Activated CD8-positive, alpha-beta memory T cell treated with anti-CD3 and anti-CD28 coated beads for 1 hour (primary cell): ENCODE measurements at places on chromosomes 4 and X.

DNA sequence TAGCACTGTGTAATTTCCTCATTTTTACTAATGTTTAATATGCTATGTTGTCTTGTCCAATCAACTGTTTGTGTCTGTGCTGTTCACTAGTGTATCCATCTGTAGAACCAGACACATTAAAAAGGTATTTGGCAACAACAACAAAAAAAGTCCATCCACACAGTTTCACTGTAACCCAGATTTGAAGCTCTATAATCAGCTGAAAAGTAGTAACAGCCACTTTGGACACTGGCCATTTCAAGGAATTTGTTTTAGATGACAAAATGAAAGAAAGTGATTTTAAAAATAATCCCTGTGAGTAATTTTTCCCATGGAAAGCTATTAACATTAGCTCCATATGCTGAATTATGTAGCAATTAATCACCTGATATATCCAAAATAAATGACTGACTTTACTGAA lies 2.2 kb upstream of the FBXL5 start:
- DNase-seq, result no peak

- no peak for DNase-seq
These were observed 1804.7 kb downstream of the STIM2 start for GRCh38 chr4:28665306-28665705.

GRCh38 chrX:21493226-21493830 lies 119.1 kb downstream of the CNKSR2 start:
- no peak for DNase-seq

DNA sequence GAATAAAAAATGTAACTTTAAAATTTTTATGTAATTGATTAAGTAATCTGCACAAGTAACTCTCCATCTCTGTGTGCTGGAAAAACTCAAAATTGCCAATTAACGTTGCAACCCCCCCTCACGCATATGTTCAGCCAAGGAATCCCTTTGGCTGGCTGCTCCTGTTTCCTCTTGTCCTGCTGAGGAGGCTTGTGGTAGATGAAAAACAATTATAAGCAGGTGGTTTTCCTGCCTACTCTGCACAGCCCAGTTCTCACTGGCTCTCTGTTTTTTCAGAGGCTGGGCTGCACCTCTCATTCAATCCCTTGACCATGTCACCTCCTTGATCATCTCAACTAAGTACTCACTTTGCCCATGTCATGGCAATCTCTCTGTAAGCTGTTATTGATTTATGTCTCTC lies 1068.4 kb downstream of the ARAP2 start:
- no peak for DNase-seq

- no peak for DNase-seq
These were observed 81.6 kb downstream of the SORBS2 start for GRCh38 chr4:185730387-185730786.

DNA sequence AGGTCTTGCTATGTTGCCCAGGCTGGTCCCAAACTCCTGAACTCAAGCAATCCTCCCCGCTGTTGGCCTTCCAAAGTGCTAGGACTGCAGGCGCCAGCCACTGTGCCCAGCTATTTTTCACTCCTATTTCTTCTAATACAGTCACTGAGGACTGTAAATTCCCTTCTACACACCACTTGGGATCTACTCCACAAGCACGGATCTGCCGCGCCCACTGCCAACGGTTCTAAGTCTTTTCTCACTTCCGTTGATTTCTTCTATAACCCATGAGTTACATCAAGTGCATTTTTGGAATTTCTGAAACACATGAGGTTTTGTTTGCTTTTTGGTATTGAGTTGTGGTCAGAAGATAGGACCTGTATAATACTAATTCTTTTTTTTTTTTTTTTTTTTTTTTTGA lies 48.6 kb downstream of the FAM53A start:
- no peak for DNase-seq

DNA sequence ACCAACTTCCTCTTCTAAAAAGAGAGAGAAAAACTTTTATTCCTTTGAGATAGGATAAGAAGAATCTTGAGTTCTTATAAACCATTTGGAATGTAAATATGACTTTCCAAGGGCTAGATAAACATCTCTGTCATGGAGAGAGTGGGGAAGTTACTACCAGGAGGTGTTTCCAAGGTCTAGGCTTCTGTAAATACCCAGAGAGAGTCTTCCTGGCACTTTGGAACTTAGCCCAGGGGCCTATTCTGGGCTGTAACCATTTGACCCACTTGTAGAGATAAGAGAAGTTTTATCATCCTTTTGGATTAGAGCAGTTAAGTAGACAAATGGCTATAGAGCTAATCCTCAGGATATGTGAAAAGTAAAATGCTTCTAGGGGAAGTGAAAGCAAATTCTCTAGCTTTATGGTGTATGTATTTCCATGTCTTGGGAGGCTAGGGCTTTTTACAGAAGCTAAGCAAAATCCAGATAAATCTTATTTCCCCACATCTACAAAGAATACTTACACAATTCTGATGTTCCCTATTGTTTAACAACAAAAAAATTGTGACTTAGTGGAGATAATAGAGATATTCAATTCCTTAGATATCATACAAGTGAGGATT lies 51.1 kb downstream of the MCUB start:
- no peak for DNase-seq
